ENCODE measurements at places on chromosomes 5 and 9. TPM values are rescaled to one million over a fixed set of nuclear protein-coding genes. Genes with fewer than 3 reads are reported as not detected.

The C5orf58 gene
- not detected for total RNA-seq

The REEP2 gene
- 6.1 TPM for total RNA-seq

DNA sequence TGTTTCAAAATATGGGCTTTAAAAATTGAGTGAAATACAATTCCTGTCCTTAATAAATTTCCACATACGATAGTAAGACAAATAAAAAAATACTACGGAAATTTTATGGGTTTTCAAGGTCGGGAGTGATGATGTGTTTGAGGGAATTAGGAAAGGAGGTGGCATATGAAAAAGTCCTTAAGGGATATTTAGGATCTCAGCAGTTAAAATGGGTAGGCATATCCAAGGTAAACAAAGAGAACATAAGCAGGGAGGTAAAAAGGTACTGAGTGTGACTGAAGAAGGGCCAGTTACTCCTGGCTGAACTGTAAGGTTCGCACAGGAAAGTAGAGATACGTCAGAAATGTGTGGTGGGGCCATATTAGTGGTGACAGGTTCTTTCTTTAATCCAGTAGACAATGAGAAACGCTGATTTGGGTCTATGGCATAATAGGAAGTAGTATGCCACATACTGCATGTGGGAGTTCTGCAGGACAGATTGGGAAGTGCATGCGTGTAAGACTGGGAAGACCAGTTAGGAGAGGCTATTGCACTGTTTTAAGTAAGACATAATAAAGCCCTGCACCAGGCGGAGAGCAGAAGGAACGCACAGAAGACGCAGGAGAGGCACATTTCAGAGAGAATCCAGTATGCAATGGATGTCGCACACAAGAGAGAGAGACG lies 937 bp upstream of the HMGCR start:
- no peak for DNase-seq

The IFNA5 gene
- total RNA-seq, result not detected

The IL9 gene
- total RNA-seq, result not detected

- DNase-seq, result no peak
Observed at GRCh38 chr9:112239284-112239683, 64.2 kb upstream of the SUSD1 start.

The ZFP2 gene
- total RNA-seq, result 2.2 TPM

The SLC25A46 gene
- 44.9 TPM for total RNA-seq

GRCh38 chr5:85205430-85205829 lies 820.8 kb upstream of the EDIL3 start:
- DNase-seq, result no peak

The BAG1 gene
- 127 TPM for total RNA-seq

DNA sequence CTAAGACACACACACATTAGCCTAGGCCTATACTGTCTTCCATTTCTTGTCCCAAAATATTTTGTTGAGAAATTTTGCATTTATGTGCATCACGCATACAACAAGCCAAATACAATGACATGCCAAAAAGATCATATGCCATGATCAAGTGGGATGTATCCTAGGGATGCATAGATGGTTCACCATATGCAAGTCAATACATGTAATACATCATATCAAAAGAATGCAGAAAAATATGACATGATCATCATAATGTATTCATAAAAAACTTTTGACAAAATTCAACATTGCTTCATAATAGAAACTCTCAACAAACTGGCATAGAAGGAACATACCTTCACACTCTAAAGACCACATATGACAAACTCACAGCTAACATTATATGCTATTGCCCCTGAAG lies 5.8 kb upstream of the FAM81B start:
- DNase-seq, result no peak

DNA sequence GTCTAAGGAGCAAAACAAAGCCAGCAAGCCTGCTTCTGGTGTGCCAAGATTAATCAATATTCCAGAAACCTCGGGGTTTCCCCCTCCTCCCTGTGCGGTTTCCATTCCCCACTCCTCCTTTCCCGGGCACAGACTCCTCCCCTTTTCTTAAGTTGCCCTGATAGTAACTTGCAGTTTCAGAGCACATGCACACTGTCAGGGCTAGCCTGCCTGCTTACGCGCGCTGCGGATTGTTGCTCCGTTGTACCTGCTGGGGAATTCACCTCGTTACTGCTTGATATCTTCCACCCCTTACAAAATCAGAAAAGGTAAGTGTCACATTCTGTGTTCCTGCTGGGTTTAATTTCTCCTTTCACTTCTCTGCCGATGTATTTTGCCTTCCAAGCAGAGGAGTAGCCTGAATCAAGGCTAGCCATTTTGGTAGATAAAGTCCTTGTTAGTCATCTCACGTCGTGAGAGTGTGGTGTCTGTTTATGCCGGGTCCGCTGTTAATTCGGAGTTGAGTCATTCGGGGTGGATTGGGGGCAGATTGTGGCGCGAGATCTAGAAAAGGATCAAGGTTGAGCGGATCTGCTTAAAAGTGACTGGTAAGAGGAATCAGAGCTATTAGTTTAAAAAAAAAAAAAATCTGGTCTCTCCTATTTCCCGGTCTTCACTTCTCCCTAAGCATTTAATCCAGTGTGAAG lies at the start of gene SLC1A3:
Gene SLC1A3 (plus strand): TSS at position 179 of the 686 bp plus-strand sequence. CDS start 1,818 bp downstream, outside the sequence.
- no peak for DNase-seq

GRCh38 chr5:1686016-1686802 lies 113.4 kb downstream of the MRPL36 start:
- DNase-seq, result no peak

- DNase-seq, result no peak
Observed at GRCh38 chr9:77983320-77983662, 48.3 kb downstream of the GNAQ start.

GRCh38 chr5:143142596-143143435 lies 260.7 kb downstream of the NR3C1 start:
- DNase-seq, result no peak

DNA sequence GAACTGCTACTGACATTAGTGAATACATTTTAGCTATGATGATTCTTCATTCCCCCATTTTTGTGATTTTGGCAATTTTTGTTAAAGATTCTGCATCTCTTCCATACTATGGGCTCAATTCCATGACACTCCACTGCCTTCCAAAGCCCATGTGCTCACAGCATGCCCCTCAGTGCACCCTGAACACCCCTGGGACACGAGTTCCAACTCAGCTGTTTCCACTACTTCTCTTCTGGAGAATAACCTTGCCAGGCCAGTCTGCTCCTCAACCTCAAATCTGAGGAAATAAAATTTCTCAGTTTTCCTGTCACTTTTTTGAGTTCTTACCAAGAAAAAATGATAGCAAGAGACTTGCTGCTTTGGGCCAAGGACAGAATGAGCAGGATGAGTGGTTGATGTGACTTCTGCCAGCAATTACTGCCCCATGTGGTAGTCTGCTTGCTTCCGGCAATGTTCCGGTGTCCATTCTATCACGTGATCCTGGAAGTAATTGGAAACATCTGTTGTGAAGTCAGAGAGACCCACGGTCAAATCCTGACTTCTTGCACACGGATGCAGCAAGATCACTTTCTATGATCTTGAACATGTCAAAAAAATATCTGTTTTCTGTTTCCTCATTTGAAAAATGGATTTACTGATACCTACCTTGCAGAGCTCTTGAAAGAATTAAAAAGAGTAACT lies 58.3 kb downstream of the EGFLAM start:
- no peak for DNase-seq

DNA sequence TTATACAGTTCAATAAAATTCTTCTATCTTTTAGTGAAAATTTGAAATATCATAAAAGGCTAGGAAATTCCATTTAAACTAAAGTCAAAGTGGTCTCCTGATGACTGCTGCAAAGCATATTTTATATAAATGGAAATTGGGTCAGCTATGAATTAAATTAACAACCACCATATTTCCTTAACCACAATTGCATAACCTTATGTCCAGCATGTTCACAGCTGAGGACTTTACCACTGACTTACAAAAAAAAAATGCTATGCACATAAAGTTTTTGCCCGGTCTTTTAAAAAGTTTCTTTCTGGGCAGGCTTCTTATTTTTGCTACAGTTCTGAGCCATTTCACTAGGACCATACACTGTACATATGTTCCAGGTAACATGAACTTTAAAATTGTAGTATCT lies 208.6 kb upstream of the RGMB start:
- DNase-seq, result no peak

The ELAVL2 gene
- 2.2 TPM for total RNA-seq

The ZNF883 gene
- 0.98 TPM for total RNA-seq

- no peak for DNase-seq
Observed at GRCh38 chr5:179182601-179183000, 122.4 kb downstream of the ZNF354C start.

- DNase-seq, result no peak
Observed at GRCh38 chr9:93684806-93685543, 108.6 kb downstream of the PHF2 start.

DNA sequence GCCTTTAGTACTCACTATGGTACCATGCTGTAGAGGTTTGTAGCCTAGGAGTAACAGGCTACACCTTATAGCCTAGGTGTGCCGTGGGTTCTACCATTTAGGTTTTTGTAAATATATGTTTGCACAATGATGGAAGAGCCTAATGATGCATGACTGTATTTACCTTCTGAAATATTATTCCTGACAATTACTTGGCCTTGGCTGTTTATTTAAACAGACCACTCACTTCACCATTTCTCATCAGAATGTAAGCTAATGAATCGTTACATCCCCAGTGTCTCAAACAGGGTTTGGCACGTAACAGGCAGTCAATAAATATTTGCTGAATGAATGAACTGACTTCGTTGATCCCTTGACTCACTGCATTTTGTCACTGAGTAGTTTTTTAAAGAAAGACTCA lies 93.1 kb downstream of the MED27 start:
- no peak for DNase-seq

DNA sequence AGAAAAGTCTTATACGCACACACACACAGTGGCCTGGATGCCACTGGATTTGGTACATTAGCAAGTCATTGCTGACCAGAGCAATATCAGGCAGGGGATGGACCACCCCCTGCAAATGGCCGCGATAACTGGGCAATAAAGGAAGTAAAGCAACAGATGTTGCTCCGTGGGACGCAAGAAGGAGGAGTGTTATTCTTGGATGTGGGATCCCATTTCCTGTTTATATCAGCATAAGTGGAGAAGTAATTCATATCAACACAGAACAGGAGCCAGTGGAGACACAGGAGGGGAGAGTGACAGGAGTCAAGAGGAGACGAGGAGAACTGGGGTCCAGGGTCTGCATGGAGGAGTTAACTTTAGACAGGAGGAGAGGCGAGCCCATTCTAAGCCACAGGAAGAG lies 18.4 kb downstream of the RUFY1 start:
- DNase-seq, result no peak

The SPEF2 gene
- total RNA-seq, result 10.8 TPM

The SMIM32 gene
- total RNA-seq, result not detected

- DNase-seq, result no peak
Observed at GRCh38 chr5:2611659-2612058, 139.8 kb downstream of the IRX2 start.

The C5orf24 gene
- 38.3 TPM for total RNA-seq

The TAF1L gene
- not detected for total RNA-seq

DNA sequence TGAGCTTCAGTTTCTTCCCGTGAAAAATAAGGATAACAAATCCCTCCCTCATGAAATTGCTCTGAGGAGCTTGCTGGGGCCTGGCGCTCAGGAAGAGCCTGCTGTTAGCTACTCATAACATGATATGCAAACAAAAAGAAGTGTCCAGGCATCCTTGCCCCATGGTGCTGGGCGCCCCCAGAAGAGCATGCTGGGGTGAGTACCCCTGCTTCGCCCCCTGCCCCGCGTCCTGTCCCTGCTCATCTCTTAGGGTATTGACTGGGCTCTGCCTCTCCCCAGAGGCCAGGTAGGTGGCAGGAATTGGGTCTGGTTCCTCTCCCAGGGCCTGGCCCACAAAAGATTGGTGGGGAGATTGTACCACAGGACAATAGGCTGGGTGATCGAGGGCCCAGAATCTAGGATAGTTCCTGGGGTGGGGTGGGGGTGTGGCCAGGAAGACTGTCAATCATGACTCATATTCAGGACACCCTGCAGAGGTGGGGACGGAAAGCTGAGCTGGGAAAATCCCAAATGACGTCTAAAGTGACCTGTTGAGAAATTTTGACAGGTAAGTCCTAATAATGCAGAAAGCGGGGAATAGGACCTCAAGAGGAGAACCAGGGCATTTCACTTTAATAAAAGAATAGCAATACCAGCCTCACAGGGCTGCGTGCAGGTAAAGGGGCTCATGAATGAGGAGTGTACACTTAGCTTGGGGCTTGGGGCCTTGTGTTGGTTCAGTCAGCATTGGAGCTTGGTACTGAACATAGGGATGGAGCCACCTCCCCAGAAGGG lies 8.9 kb downstream of the PITX1 start:
- DNase-seq, result no peak

DNA sequence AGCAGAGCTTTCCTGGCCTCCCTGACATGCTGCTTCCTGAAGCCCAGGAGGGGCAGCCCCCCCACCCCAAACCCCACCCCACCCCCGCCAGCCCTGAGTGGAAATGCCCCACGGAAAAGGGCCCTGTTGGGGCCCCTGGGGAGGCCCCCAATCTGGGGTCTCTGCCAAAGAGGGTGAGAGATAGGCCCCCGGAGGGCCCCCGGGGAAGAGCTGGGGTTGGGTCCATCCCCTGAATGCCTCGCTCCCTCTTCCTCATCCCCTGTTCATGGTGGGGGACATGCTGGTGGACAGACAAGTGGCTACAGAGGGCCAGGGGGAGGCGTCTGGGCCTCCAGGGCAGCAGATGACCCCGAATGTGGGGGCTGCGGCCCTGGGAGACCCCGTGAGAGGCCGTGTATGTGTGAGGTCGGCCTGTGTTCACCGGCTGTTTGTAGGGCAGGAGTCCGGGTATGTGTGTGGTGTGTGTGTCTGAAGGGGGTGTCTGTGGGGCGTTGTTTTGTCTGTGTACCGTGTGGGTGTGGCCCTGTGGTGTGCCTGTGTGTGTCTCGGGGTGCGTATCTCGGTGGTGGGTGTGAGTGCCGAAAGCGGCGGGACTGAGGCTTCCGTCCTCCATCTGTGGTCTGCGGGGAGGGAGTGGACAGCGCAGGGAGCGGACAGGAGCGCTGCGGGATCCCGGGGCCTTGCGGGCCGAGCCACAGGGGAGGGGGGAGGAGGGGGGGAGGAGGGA lies 11.3 kb downstream of the C9orf50 start:
- no peak for DNase-seq
